ENCODE measurements at places on chromosomes 6 and 20.
A peak's percentile ranks its signal among the peaks of the same experiment; 100 is the strongest.

- no peak for DNase-seq
These were observed 24.3 kb downstream of the TFAP2B start for GRCh38 chr6:50842861-50843384.

- DNase-seq = peak; percentile 78
These were observed 1.5 kb downstream of the PYGB start for GRCh38 chr20:25249198-25249931.

DNA sequence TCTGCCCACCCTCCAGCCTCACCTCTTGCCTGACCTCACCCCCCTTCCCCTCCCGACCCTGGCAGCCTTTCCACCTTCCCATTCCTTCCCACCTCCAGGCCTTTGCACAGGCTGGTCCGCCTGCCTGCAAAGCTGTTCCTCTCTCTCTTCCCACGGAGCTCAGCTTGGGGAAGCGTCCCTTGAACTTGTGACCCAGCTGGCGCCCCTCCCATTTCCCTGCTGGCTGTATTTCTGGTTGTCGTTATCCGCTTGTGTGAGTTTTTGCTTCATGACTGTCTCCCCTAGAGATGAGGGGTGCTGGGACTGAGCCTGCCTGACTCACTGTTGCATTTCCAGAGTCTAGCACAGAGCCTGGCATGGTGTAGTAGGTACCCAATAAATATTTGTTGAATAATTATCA lies 32.5 kb downstream of the VSTM2L start:
- DNase-seq = no peak

DNA sequence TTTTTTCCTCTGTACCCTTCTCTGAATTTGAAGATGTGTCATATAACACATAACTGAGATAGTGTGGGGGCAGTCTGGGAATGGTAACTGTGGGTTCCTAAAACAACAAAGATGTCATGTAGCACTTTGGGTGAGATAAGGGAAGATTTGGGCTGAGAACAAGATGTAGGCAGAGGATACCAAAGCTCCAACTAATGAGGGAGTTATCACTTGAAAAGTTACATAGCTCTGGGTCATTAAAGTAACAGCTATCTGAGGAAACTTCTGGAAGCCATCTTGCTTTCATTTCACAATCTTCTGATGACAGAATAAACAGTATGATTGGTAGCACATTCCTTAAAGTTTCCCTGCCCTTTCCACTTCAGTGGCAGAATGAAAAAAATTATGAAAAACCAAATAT lies 255.4 kb downstream of the TBX18 start:
- DNase-seq = no peak

- DNase-seq = no peak
These were observed 945.7 kb downstream of the KIF16B start for GRCh38 chr20:15627501-15627903.

GRCh38 chr6:46704562-46704961 lies 16.9 kb downstream of the TDRD6 start:
- DNase-seq = no peak

DNA sequence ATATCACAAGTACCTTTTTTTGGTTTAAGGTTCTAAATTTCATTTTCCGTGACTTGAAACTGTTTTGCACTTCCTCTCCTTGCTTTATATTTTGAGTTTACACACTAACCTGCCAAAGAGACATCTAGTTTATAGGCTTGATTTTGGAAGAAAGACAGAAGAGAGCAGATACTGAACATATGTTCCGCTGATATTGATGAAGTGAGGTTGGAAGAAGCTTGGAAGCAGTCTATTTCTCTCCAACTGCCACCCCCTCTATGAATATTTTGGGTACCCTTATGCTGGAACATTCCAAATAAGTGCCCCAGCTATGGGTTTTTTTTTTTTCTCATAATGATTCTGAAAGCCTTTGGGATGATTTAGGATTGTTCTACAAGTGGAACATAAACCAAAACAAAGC lies 150.6 kb downstream of the LAMA2 start:
- no peak for DNase-seq

GRCh38 chr6:6826095-6826901 lies 237.8 kb downstream of the LY86 start:
- DNase-seq = no peak

DNA sequence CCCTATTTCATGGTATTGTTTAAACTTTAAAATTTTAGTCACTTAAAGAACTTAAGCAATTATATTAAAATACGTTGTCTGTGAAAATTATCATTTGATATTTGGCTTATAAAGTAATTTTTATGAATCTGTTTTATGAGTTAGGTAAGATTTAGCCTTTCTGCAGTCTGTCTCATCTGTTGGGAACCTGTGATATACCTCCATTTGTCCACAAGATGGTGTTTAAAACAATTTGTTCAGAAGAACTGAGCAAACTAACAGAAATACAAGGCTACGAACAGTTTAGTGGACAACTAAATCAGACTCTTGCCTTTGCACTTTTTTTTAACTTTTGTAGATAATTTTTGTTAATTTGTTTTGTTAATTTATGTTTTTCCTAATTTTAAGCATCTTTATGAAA lies 92.4 kb downstream of the COL9A1 start:
- no peak for DNase-seq

- DNase-seq = no peak
These were observed 24.8 kb upstream of the FOXQ1 start for GRCh38 chr6:1287103-1287591.

GRCh38 chr6:41367061-41367460 lies 31.7 kb downstream of the NCR2 start:
- DNase-seq = no peak

DNA sequence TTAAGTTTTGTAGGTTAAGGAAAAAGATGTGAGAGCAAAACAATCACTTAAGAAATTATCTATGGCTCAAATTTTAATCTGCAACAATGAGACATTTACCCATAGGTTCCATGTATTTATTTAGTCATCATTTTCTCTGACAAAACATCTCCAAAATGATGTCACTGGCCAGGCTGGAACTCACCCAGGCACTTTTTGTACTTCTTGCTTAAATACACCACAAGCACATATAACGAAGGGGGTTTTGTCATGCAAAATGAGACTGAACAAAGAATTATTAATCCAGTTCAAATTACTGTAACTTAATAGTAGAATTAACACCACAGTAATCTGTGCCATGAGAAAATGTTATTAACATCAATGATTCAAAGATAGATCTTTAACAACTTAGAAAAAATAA lies 200.5 kb downstream of the PTPRK start:
- DNase-seq = no peak

GRCh38 chr20:1535420-1536175 lies 21.9 kb downstream of the SIRPD start:
- DNase-seq = peak; percentile 31

GRCh38 chr6:845101-845500 lies 152.2 kb upstream of the EXOC2 start:
- no peak for DNase-seq

Data from tibial artery (tissue), 4 donors.